ENCODE measurements at places on chromosomes 6 and 20. TPM values are rescaled to one million over a fixed set of nuclear protein-coding genes. Genes with fewer than 3 reads are reported as not detected.

GRCh38 chr6:1200409-1201101, 111.3 kb upstream of the FOXQ1 start:
- DNase-seq, result no peak

LIN28B gene
- not detected for total RNA-seq

DNA sequence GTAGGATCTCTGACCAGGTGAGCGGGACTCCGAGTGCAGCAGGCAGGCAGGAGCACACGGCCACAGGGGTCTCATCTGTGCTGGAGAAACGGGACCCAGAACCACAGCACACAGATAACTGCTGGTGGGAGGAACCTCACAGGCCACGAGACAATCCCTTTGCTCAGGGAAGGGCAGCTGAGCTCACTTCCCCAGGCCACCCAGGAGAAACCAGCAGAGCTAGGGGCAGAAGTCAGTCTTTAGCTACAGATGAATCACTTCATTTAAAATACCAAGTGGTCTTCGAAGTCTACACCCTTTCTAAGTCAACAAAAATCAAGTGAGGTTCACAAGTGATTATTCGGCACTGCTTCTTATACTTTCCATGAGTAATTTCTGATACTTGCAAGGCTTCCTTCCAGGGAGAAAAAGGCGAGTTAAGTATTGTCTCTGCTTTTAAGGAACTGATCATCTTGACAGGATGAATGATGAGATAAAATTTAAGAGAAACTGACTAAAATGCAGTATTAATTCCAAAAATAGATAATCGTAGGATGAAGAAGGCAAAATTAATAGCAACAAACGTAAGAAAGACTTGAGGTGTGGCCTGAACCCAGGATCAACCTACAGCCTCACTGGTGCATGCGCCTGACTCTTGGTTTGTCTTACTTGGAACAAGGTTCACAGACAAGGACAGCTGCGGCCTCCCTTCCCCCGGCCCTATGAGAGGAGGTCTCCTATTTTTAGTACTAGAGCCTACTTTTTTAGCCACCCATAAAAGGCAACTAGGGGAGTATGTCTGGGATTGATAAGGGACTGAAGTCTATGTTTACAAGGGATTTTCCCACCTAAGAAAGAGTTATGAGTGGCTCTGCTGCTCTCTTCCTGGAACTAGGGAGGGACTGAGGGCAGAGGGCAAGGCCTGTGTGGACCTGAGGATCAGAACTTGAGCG, 233.6 kb downstream of the TTLL2 start:
- no peak for DNase-seq

- no peak for DNase-seq
Observed at GRCh38 chr20:41482647-41483552, 116.3 kb upstream of the EMILIN3 start.

DNA sequence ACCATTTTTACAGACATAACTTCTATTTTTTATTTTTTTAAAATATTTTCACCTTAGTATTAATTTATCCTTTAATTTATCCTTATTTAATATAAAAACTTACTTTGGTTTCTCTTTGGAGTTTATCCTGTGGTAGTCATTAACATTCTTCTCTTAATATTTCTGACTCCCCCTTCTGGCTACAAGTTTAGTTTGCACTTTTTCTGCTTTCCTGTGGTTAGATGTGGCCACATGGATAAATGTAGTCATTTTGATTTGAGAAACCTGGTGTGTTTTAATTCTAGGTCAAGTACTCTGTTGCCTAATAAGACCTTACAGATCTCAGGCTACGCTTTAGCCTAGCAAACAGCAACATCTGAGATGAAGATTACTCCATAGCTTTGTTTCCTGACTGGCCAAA, 1187.5 kb downstream of the HACE1 start:
- DNase-seq, result no peak

CD24 gene
- total RNA-seq, result 3.3 TPM

CLDN20 gene
- total RNA-seq, result not detected

CALHM6 gene
- total RNA-seq, result 6.5 TPM
